ENCODE measurements at places on chromosomes 3 and 15.
A peak's percentile ranks its signal among the peaks of the same experiment; 100 is the strongest.

DNA sequence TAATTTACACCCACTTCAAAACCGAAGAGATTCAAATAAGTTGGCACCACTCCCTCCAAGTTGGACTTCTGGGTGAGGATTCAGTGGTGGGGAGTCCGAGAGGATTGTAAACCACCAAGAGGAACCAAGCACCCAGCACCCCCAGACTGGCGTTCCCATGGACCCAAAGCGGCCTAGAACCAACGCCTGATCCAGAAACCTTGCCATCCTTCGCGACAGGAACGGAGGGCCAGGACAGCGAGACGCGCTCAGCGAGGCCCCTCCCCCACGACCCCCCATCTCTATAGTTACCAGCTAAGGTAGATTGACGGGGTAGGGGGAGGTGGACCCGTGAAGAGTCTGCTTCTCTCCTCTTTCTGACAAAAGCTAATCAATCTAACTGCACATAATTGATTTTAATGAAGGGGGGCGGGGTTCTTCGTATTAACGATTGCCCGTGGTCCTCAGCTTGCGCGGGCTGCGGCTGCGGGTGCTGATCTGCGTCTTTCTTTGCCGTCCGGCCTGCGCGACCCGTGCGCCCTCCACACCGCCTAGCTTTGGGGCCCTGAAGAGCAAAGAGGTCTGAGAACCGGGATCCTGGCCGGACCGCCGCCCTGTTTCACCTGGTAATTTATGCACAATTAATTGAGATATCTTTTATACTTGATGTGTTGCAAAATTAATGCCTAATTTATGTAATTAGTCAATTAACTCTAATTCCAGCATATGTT, 10.9 kb upstream of the FOXB1 start:
- no peak for DNase-seq

DNA sequence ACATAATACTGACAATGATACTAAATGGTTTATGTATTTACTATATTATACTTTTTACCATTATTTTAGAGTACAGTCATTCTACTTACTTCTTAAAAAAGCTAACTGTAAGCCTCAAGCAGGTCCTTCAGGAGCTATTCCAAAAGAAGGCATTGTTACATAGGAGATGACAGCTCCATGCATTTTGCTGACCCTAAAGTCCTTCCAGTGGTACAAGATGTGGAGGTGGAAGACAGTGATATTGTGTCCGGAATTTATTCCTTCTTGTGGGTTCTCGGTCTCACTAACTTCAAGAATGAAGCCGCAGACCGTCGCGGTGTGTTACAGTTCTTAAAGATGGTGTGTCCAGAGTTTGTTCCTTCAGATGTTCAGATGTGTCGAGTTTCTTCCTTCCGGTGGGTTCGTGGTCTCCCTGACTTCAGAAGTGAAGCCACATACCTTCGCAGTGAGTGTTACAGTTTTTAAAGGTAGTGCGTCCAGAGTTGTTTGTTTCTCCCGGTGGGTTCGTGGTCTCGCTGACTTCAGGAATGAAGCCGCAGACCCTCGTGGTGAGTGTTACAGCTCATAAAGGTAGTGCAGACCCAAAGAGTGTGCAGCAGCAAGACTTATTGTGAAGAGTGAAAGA, 20.9 kb downstream of the AVEN start:
- DNase-seq = no peak

DNA sequence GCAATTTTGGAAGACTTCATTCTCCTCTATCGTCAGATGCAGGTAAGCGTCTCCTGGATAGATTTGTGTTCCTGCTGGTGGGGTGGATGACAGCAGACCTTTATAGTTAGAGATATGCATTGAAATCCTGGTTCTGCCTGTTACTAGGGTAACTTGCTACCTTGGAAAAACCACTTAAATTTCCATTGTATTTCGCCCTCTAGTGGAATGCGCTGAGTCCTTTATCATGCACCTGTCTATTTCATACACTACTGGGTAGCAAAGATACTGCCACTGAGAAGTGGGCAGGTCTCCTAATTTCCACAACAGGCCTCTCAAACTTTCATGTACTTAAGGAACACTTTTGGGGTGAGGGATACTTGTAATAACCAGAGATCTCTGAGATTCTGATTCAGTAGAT, 209.5 kb upstream of the SUCLG2 start:
- DNase-seq = no peak

DNA sequence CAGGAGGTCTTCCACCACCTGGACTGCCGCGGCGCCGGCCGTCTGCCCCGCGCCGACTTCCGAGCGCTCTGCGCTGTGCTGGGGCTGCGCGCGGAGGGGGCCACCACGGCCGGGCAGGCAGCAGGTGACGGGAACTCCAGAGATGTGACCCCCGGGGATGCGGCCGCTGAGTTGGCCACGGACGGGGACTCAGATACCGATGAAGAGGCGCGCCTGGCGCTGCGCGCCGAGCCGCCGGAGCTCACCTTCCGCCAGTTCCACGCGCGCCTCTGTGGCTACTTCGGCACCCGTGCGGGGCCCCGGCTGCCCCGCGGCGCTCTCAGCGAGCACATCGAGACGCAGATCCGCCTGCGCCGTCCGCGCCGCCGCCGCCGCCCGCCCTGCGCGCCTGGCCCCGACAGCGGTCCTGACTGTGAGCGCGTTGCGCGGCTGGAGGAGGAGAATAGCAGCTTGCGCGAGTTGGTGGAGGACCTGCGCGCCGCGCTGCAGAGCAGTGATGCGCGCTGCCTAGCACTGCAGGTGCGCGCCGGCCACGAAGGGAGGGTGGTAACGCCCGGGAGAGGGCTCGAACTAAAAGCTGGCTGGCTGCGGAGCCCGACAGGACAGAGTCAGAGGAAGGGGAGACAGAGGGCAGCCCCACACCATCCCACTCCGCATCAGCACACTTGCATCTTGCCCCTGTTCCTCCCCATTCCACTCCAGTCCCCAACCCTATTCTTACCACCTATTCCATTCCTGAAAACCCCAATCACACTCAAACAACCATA, 885 bp downstream of the EFCC1 start:
- no peak for DNase-seq

DNA sequence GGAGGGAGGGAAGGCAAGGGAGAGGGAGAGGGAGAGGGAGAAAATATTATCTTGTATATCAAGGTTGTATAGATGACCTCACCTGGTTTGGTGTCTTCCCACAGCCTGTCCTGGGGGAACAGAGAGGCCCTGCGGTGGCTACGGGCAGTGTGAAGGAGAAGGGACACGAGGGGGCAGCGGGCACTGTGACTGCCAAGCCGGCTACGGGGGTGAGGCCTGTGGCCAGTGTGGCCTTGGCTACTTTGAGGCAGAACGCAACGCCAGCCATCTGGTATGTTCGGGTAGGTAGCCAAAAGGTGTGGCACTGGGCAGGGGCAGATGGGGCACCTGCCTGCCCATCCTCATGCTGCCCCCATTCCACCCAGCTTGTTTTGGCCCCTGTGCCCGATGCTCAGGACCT, 7.1 kb downstream of the CRELD1 start:
- DNase-seq = no peak

DNA sequence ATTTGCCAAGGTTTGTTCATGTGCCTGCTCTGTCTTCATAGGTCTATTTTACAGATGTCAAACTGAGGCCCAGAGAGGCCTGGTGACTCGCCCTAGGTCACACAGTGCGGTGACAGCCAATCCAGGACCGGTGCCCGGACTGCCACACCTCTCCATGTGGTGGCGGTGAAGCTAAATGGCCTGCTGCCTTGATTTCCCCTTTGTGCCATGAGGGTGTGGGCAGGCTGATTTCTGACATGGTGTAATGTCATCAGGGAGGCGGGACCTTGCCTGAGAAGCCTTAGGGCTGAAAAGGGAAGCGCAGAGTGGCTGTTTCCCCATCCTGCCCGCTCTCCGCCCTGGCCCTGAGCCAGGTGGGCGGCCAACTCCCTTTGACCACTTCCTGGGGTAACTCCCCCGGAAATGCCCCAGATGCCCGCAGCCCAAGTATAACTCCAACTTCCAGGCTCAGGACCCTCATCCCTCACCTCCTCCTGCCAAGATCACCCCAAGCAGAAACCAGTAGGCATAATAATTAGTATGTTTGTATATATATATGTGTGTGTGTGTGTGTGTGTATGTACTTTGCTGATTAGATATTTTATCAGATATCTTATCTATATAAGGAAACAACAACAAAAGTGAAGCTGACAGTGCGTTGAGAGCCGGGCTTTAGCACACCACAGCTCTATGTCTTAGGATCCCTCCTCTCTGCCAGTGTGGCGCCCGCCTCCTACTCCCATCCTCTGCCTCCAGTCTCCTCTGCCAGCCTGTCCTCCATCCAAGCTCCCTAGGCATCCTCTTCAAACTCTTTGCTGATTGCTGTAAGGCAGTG, 63.9 kb downstream of the IQSEC1 start:
- no peak for DNase-seq

DNA sequence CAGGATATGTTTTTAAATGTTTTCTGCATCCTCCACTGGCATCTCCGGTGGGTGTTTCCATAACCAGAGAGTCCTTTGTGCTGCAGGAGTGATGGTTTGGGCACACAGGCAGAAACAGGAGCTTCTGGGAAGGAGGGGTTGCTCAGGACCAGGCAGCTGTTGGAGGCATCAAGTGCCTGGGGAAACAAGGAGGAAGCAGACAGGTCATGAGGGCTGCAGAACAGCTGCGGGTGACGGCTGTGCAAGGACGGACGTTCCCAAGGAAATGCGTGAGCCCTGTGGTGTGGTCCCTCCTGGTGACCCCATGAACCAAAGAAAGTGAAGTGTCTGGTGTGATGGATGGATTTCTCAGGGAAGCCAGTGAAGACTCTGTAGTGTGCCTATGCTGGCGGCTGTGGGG, 61.2 kb upstream of the TNFAIP8L3 start:
- no peak for DNase-seq

GRCh38 chr3:188955919-188956318, 215.9 kb upstream of the TPRG1 start:
- DNase-seq = no peak

DNA sequence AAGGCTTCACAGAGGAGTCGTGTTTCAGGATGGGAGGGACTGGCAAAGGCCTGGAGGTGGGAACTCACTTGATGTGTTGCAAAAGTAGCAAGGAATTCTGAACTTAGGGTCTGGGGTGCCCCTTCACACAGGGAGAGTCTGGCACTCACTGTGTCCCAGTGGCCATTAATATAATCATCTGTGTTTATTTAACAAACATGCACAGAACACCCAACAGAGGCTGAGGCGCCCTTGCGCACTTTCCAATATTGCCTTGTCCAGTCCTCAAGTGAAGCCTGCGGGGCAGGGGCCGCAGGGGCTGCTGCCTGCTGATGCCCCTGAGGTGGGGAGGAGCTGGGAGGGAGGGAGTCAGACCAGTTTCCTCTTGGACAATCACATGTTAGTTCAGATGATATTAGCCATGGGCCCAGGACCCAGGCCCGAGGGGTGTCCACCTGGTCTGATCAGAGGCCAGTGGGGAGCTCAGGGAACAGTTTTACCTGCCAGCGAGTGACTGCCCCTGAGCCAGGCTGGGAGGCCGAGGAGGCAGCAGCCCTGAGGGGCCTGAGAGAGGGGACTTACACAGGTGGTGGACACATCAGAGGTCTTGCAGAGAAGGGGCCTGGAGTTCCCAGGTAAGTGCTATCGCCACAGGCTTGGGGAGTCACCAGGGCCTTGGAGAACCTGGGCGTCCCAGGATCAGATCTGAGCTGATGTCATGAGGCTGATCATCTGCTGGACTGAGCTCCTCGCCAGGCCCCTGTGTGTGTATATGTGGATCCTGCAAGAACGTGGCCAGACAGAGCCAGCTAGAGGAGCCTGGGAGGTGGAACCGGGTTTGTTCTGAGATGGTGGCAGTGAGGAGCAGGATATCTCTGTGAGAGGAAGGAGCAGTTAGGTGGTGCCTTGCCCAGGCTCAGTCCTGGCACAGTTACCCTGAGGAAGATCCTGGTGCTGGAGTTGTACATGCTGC, 13.8 kb upstream of the TXNRD3 start:
- DNase-seq = no peak

GRCh38 chr3:14236902-14237301, 58.3 kb downstream of the LSM3 start:
- no peak for DNase-seq

DNA sequence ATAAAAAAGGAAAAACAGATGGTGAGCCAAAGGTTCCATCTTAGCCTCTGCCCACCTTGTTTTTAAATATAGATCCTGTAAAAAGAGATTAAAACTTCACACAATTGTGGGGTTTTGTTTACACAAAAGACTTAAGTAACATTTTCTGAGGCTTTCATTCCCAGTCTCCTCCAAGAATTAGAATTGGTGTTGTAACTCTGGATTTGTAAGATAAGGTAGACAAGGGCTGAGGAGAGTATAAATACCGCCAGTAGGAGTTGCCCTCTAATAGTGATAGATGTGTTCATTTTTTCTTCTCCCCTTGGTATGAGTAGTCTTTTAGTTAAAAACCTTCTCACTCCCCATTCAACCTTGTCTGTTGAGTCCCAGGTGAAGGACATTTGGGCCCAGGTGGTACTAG, 8.5 kb downstream of the MINDY2 start:
- no peak for DNase-seq

- DNase-seq = no peak
These were observed 163.2 kb downstream of the STT3B start for GRCh38 chr3:31696009-31696297.

- DNase-seq = peak; percentile 97
These were observed at the start of gene CADM2 for GRCh38 chr3:84958495-84959469. Gene CADM2 (plus strand): TSS chr3:84958989.

DNA sequence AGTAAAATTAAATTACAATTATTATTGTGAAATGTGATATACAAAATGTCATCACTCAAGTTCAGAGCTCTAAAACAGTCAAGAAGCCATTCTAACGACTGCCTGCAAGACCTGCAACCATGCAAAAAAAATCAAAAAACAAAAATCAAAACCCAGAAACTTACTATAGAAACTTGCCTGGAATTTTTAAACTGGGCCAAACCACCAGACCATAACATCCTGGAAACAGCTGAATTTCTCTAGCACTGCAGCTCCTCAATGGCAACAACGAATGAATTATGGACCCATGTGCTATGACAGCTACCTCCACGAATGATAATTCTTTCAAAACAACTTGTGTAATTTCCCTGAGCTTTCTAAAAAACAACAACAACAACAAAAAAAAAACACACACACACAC, 130.0 kb upstream of the KCNMB2 start:
- DNase-seq = no peak

DNA sequence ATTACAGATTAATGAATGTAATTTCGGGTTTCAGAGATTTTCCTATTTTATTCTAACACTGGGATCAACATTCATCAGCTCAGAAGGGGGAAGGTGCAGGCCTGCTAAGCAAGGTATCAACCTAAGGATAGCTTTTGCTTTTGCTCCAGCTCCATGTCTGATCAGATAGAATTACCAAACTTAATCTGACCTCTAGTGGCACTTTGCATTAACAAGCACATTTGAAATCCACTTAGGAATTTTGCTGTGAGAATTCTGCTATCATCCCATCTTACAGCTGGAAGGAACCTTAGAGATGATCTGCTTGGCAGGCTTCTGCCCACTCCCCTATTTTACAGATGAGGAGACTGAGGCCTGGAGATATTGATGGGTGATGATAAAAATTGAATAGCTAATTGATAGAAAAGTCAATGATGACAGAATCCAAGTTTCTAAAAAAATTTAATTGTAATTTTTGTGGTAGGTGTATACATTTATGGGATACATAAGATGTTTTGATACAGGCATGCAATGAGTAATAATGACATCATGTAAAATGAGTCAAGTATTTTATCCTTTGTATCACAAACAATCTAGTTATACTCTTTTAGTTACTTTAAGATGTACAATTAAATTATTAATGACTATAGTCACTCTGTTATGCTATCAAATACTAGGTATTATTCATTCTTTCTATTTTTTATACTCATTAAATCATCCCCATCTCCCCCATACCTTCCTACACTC, 209.2 kb upstream of the ZPLD1 start:
- peak; percentile 56 for DNase-seq

Data from globus pallidus (tissue), 1 donor.